Stimulated activated CD4-positive, alpha-beta T cell treated with anti-CD3 and anti-CD28 coated beads, Interleukin-15, amount 100 ng/mL, for 24 hours (primary cell): ENCODE measurements at places on chromosomes 5 and 9.

DNA sequence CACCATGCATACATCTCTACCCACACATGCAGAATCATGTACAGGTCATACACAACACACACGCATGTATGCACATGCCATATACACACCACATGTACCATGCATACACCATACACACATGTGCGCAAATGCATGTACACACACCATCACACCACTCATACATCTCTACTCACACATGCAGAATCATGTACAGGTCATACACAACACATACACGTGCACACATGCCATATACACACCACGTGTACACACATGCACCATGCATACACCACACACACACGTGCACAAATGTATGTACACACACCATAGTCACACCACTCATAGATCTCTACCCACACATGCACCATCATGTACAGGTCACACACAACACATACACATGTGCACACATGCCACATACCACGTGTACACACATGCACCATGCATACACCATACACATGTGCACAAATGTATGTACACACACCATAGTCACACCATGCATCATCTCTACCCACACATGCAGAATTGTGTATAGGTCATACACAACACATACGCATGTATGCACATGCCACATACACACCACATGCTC lies 14.0 kb downstream of the GRIN1 start:
- no peak for DNase-seq

- peak; percentile 24 for DNase-seq
These were observed 63.3 kb downstream of the CARTPT start for GRCh38 chr5:71782393-71782770.

DNA sequence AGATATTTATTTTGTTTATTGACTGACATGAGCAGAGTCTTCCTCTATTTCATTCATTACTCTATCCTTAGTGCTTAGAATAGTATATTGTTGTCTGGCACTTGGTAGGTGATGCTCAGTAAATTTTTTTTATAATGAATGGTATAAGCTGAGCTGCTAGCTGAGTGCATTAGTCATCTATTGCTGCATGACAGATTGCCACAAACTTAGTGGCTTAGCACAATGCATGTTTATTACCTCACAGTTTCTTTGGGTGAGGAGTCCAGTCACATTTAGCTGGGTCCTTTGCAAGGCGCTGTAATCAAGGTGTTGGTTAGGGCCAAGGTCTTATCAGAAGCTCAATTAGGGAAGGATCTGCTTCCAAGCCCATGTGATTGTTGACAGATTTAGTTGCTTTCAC lies 23.1 kb downstream of the SMAD5 start:
- no peak for DNase-seq

GRCh38 chr5:675871-676698 lies 17.1 kb downstream of the TPPP start:
- DNase-seq: no peak

DNA sequence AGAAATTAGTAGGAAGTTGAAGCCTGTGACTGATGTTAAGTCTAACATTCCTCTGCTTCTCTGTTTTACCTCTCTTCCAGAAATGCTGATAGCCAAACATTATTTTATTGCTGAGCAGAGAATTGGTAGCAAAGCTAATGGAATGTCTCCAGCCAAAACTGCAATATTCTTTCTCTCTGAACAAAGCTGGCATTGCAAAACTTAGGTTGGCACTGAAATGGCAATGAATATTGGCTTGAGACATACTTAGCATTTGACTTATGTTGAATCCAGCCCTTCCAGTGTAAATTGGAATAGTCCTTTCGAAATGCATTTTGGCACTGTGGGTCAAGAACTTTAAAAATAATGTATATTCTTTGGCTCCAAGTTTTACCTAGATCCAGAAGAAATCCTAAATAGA lies 21.1 kb downstream of the FAF2 start:
- DNase-seq: no peak

DNA sequence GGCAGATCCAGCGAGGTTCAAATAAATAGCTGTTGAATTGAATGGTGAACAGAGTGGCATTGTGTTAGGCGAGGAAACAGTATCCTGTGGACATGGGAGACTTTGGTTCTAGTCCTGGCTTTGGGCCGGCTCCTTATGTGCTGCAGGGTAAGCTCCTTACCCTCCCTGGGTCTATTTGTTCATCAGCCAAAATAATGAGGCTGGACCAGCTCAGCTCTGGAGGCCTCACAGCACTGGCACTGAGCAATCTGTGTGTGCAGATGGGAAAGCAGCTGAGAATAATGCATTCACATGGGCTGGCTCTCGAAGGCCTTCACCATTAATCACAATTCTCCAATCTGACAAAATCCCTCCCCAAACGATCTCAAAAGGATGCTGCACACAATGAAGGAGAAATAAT lies 81.9 kb downstream of the APBA1 start:
- no peak for DNase-seq

DNA sequence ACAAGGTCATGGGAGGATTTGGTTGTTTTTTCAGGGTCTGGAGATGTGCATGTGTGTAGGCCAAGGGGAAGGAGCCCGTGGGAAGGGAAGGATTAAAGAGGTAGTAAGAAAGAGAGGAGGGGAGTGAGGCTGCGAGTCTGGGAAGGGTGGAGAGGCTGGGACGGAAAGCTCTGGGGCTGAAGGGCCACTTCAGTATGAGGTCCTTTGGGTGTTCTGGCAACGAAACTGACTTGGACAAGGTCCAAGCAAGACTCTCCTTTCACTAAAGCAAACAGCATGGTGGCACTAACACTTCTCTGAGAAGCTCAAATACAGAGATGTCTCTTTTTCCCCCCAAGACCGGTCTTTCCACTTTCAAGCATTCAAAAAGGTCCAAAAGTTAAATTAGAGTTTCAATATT lies 394.5 kb downstream of the ARHGEF28 start:
- DNase-seq: no peak

GRCh38 chr5:42759456-42759855 lies 2.8 kb downstream of the CCDC152 start:
- DNase-seq: no peak

DNA sequence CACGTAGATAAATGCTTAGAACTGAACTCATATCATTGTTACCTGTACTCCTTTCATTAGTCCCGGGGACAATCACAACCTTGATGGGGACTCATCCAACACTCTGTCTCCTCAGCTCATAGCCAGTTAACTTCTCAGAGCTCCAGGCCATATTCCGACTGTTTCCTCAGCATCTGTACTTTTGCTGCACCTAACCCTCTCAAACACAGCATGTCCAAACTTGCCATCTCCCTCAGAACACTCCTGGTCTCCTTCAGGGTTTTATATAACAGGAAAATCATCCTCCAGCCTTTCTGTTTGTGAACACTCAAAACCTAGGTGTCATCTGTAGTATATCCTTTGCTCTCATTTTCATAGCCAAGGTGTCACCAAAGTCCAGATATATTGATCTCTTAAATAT lies 150.5 kb downstream of the CDH6 start:
- no peak for DNase-seq

- DNase-seq: peak; percentile 8
These were observed 6.1 kb downstream of the RUSC2 start for GRCh38 chr9:35495984-35496383.

DNA sequence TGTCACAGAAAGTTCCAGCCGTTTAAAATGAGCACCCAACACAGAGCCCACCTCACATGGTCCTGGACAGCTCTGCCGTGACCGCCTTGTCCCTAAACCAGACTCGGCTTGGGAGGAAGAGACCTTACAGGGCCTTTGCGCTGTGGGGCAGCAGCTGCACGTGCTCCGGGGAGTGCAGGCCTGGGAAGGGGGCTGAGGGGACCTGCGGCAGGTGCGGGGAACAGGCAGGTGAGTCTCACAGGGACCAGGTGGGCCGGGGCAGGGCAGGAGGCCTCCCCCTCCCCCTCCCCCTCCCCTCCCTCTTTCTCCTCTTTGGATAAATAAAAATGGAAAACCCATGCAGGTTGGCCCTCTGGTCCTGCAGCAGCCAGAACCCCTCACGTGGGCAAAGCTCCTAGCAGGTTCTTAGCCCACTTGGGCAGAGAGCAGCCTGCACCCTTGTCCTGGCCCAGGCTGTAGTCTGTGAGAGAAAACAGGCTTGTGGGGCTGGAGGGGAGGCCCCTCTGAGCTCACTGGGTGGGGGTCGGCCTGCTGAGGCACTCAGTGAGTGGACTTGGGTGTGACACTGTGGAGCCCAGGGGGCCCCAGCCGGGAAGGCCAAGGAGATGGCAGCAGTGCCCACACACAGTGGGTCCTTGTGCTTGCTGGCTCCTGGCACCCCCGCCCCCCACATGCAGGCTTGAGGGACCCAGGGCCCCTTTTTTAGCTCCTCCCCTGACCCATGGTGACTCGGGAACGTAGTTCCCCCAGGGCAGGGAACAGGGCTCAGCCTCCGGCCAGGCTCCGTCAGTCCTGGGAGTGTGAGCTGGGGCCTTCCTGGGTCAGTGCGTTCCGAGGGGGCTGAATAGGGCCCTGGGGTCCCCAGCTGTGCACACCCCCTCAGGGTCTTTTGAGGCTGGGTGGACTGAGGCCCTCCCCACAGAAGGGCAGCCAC lies 40.0 kb upstream of the CACNA1B start:
- DNase-seq: no peak

GRCh38 chr9:17881371-17881770 lies 302.5 kb downstream of the SH3GL2 start:
- no peak for DNase-seq

GRCh38 chr5:96023518-96023917 lies 61.9 kb upstream of the ELL2 start:
- DNase-seq: no peak

GRCh38 chr5:141783947-141784296 lies 94.3 kb downstream of the PCDH1 start:
- DNase-seq: no peak

DNA sequence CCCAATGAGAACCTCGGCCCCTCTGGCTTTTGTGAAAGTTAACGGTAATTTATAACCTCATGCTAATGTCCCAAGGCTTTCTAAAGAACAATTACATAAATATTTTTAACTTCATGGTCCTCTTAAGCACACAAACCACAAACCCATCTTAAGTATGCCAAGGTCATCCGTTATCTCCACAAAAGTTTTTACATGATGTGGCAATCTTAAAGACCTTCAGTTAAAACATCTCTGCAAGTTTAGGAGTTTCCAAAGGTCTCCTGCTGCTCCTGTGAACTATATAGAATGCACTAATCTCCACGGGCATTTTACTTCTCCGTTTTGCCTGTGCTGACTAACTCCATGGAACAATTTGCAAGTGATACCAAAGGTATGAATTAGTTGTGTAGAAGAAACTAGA lies 228.2 kb downstream of the TLE1 start:
- DNase-seq: no peak

DNA sequence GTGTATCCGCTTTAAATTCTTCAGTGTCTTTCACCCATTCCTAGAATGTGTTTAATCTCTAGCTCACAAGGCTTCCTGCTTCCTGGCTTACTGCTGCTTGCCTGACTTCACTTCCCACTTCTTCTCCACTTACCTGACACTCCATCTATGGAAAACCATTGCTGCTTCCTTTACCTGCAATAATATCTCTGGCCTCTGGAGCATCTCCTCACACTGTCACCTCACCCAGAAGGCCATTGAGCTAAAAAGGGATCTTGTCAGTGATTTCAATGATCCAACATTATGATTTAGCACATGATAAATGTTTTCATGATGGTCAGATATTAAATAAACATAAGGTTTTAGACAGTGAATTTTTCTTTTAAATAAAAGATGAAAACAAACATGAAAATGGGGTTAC lies 281.1 kb downstream of the MRPS30 start:
- no peak for DNase-seq

- no peak for DNase-seq
These were observed 64.5 kb downstream of the STARD4 start for GRCh38 chr5:111447822-111448221.

DNA sequence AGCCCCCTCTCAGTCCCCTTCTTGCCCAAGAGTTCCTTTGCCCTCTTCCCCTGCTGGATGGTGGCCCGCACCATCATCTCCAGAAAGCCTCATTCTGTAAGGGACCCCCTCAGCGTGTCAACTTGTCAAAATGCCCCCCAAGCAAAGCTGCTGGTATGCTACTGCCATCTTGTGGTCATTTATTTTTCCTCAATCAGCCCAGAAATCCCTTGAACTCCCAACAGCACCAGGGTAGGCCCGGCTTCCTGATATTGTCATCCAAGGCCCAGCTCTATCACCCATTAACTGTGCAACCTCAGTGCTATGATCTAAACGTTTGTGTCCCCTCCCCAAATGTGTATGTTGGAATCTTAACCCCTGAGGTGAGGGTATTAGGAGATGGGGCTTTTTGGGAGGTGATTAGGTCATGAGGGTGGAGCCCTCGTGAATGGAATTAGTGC lies 53.2 kb upstream of the FBXW11 start:
- no peak for DNase-seq

GRCh38 chr9:127808347-127809001 lies 5.8 kb downstream of the FPGS start:
- DNase-seq: no peak

GRCh38 chr9:95580812-95581761 lies 64.3 kb upstream of the PTCH1 start:
- DNase-seq: no peak

DNA sequence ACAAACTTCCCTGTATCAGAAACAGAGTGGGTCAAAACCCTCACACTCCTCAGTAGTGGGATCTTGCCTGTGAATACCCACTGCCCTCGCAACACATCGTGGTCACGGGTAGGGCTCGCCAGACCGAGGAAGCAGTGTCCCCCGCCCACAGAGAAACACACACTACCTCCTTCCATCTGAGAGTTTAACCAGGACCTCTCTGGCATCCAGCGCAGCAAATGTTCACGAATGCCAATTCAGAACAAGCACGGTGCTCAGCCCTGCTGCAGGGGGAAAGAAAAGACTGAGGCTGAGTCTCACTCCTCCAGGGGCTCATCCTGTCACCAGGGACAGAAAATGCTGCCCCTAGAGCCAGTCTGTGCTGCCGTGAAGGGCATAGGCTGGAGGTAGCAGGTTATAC lies 42.5 kb upstream of the SYNPO start:
- DNase-seq: no peak

GRCh38 chr5:126525630-126526245 lies 69.3 kb downstream of the ALDH7A1 start:
- DNase-seq: no peak

- DNase-seq: no peak
These were observed 14.1 kb downstream of the FGF1 start for GRCh38 chr5:142671801-142672200.

GRCh38 chr5:164504141-164504772 lies 998.8 kb downstream of the MAT2B start:
- peak; percentile 21 for DNase-seq

GRCh38 chr9:85898332-85898731 lies 42.6 kb upstream of the NAA35 start:
- no peak for DNase-seq

DNA sequence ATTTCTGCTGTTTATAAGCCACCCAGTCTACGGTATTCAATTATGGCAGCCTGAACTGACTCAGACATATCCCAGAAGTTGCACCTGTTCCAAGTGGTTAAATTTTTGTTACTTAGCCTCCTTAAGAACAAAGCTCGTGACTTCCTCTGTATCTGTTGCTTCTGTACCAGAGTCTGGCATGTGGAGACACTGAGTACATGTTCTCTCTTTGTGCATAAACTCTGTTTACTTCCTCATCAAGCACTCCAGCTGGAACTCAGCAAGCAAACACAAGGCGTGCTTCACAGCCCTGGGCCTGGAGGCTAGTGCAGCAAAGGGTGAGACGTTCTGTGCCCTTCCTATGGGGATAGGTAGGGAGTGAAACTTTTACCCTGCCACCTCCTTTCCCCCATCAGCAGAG lies 19.0 kb downstream of the C9orf152 start:
- DNase-seq: no peak

GRCh38 chr9:92963831-92964606 lies 16.7 kb downstream of the FGD3 start:
- DNase-seq: peak; percentile 70

GRCh38 chr9:119412399-119412798 lies 43.2 kb upstream of the BRINP1 start:
- no peak for DNase-seq

- no peak for DNase-seq
These were observed 18.4 kb downstream of the RNF130 start for GRCh38 chr5:180053061-180053602.
